Activated CD4-positive, alpha-beta memory T cell treated with anti-CD3 and anti-CD28 coated beads, Interleukin-2, amount 10 ng/mL, durations not matched to agents 7 days and 5 days (primary cell): ENCODE measurements at places on chromosomes 2 and 18. TPM values are rescaled to one million over a fixed set of nuclear protein-coding genes. Genes with fewer than 3 reads are reported as not detected.

- no peak overlapping the region for H3K27ac ChIP-seq
- no peak overlapping the region for H3K4me3 ChIP-seq
- no peaks in the 10 kb centered on the region for H3K4me1 ChIP-seq
- no peaks in the 10 kb centered on the region for H3K27me3 ChIP-seq
- DNase-seq = no peak
Observed at GRCh38 chr2:209331291-209331844, 92.5 kb upstream of the MAP2 start.

- peak; percentile 65 for DNase-seq
- peaks cover 21% of the 10 kb centered on the region for H3K36me3 ChIP-seq
- H3K27me3 ChIP-seq = peaks cover 6% of the 10 kb centered on the region
Observed at GRCh38 chr2:12514631-12515437, 201.9 kb upstream of the TRIB2 start.

KIAA2012 gene
- not detected for total RNA-seq

IL36A gene
- total RNA-seq = not detected

- H3K27ac ChIP-seq = no peak overlapping the region
- H3K36me3 ChIP-seq = no peaks in the 10 kb centered on the region
- no peak overlapping the region for H3K4me3 ChIP-seq
- no peaks in the 10 kb centered on the region for H3K4me1 ChIP-seq
- H3K27me3 ChIP-seq = no peaks in the 10 kb centered on the region
Observed at GRCh38 chr2:18309627-18310026, 250.8 kb downstream of the RDH14 start.

CCNYL1 gene
- total RNA-seq = 6.1 TPM

OTOS gene
- total RNA-seq = not detected

GRCh38 chr2:222290736-222291484, 7.9 kb downstream of the PAX3 start:
- peaks cover 91% of the 10 kb centered on the region for H3K27me3 ChIP-seq
- DNase-seq = no peak
- H3K4me1 ChIP-seq = peaks cover 14% of the 10 kb centered on the region
- H3K27ac ChIP-seq = no peak overlapping the region
- no peak overlapping the region for H3K4me3 ChIP-seq

SCG2 gene
- total RNA-seq = not detected

DNA sequence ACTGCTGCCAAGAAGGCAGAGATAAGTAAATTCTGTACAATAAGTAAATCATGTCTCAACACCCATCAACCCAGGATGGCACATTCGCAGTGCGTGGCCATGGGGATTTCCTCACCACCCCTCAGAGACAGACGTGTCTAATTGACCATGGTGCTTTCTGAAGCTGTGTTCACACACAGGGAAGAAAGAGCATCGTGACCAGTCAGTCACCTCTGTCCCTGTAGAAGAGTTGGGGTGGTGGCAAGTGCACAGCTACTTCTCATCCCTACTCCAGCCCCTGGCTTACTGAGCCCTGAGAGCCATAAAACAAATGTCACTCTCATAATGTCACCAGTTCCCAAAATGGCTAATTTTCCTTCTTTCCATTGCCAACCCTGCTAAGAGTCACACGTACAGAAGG, 31.3 kb upstream of the MLPH start:
- H3K4me1 ChIP-seq = peaks cover 9% of the 10 kb centered on the region
- H3K36me3 ChIP-seq = peaks cover 4% of the 10 kb centered on the region
- no peak overlapping the region for H3K27ac ChIP-seq
- peaks cover 2% of the 10 kb centered on the region for H3K27me3 ChIP-seq
- no peak for DNase-seq

DNA sequence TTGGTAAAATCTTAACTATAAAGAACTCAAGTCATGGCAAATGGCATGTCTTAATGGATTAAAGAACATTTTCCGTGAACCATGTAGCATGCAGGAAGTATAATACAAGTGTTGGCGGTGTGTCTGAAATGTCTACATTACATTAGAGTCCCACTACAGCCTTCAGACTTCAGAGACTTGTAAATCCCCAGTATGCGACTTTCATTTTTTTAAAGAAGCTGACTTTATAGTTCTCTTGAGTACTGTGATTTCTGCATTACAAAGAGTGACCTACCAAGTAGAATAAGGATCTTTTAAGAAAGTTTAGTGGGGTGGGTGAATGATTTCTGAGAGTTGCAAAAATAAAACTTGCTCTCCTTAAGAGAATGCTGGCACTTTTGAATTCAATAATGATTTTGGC, 140.7 kb upstream of the FN1 start:
- H3K27me3 ChIP-seq = peaks cover 3% of the 10 kb centered on the region
- DNase-seq = no peak
- H3K4me1 ChIP-seq = no peaks in the 10 kb centered on the region

- peaks cover 14% of the 10 kb centered on the region for H3K4me1 ChIP-seq
- no peak for DNase-seq
- H3K36me3 ChIP-seq = peaks cover 43% of the 10 kb centered on the region
- no peak overlapping the region for H3K27ac ChIP-seq
- no peak overlapping the region for H3K4me3 ChIP-seq
- H3K27me3 ChIP-seq = no peaks in the 10 kb centered on the region
Observed at GRCh38 chr2:9467687-9468086, 6.7 kb upstream of the IAH1 start.

MALL gene
- total RNA-seq = not detected

LPIN2 gene
- total RNA-seq = 78.4 TPM

- no peak overlapping the region for H3K27ac ChIP-seq
- no peak for DNase-seq
- no peaks in the 10 kb centered on the region for H3K4me1 ChIP-seq
- H3K27me3 ChIP-seq = no peaks in the 10 kb centered on the region
Observed at GRCh38 chr2:139917690-139918384, 1137.6 kb upstream of the NXPH2 start.

CCDC138 gene
- total RNA-seq = 9.1 TPM

- no peaks in the 10 kb centered on the region for H3K27me3 ChIP-seq
- no peak for DNase-seq
- H3K4me3 ChIP-seq = no peak overlapping the region
- H3K4me1 ChIP-seq = peaks cover 3% of the 10 kb centered on the region
- no peak overlapping the region for H3K27ac ChIP-seq
Observed at GRCh38 chr2:148917431-148917830, 42.4 kb downstream of the KIF5C start.

PCARE gene
- total RNA-seq = not detected

SCYGR4 gene
- not detected for total RNA-seq

- H3K27me3 ChIP-seq = no peaks in the 10 kb centered on the region
- no peaks in the 10 kb centered on the region for H3K36me3 ChIP-seq
- no peak for DNase-seq
- H3K4me1 ChIP-seq = no peaks in the 10 kb centered on the region
Observed at GRCh38 chr2:129798301-129798581, 181.2 kb upstream of the RAB6C start.

DNA sequence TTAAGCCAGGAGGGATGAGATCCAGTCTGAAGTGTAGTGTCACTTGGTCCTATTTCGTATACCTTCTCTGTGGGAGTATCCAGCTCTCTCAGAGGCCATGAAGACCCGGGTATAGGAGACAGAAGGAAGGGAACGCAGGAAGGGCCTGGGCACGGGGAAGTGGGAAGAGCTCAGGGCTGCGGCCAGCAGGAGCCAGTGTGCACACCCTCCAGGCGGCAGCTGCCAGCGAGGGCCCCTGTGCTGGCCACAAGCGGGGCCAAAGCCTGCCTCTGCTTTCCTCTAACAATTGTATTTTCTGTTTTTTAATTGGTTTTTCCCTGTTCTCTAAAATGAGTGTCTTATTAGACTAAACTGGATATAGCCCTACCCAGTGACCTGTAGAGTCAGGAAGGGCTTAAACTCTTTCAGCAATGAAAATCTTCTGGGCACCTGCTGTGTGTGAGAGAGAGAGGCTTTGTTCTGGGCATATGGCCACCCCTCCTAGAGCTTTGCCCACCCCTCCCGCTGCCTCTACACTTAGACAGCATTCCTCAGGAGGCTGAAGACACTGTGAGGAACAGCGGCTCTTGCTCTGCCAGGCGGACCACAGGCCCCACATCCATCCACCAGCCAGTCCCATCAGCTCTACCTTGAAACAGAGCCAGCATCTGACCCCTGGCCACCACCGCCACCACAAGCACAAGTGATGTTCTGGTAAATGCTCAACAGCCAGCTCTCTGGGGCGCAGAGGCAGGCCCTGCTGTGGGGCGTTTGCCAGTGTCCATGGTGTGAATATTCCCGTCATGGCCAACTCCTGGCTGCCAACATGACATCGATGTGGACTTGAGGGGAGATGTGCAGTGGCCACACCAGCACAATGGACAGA, 9.5 kb downstream of the GPR17 start:
- H3K4me1 ChIP-seq = no peaks in the 10 kb centered on the region
- peaks cover 3% of the 10 kb centered on the region for H3K27me3 ChIP-seq
- no peak overlapping the region for H3K4me3 ChIP-seq
- no peak for DNase-seq

THSD7B gene
- total RNA-seq = not detected

DNA sequence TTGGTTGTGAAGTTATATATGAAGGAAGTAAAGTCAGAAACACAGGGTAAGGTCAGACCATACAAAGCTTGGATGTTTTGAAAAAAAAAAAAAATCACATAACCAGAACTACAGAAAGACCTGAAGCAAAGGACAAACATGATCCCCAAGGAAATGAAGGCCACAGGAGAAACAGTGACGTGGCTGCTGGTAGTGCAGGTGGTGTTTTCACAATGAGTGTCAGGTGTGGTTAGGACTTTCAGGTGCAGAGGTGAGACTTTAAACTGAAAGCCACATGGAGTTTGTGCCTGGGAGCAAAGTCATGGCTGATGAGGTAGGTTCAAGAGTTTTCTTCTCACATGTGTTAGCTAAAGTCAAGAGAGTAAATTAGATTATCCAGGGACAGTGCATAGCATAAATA, 270.7 kb downstream of the PIEZO2 start:
- H3K27ac ChIP-seq = no peak overlapping the region
- H3K4me1 ChIP-seq = no peaks in the 10 kb centered on the region
- no peak for DNase-seq
- H3K27me3 ChIP-seq = no peaks in the 10 kb centered on the region

DNA sequence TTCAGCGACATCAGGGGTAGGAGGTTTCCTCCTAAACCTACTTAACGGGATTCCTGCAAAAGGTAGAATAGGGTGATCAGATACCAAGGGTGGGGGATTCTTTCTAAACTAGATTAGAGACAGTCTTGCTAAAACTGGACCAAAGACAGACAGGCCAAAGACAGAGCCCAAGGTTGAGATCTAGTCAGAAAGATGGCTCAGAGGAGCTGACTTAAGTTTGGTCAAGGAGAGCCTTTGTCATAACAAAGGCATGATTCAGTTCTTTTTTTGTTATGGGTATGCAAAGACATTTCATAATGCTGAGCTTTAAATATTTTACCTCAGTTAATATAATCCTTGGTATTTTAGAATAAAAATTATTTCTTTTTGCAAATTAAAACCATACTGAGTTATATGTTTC, 17.8 kb upstream of the GPR75 start:
- no peak for DNase-seq
- no peak overlapping the region for H3K27ac ChIP-seq
- no peak overlapping the region for H3K4me3 ChIP-seq
- H3K36me3 ChIP-seq = peaks cover 50% of the 10 kb centered on the region
- no peaks in the 10 kb centered on the region for H3K27me3 ChIP-seq
- H3K4me1 ChIP-seq = no peaks in the 10 kb centered on the region

MGAT4A gene
- 80.6 TPM for total RNA-seq

REG3A gene
- total RNA-seq = not detected

DNA sequence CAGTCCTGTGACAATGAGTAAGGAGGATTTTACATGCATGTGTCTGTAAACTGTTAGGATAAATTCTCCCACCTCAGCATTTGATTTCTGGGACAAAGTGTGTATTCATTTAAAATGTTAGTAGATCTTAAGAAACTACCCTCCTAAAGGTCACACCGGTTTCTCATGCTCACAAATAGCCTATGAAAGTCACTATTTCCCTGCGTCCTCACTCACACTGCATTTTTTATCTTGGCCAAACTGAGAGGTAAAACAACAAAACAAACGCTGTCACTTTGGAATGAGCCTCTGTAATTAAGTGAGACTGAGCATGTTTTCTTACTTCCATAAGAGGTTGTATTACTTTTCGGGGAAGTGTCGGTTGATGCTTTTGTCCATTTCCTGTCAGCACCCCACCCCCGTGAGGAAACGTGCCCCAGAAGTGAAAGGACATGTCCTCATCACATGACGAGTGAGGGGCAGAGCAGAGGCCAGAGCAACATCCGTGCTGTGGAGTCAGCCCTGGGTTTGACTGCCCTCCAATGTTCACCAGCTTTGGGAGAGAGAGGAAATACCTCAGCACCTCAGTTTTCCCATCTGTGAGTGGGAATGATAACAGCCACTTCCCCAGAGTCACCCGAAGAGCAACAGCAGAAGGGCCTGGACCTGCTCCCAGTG, 3.1 kb downstream of the GYPC start:
- no peaks in the 10 kb centered on the region for H3K27me3 ChIP-seq
- H3K4me1 ChIP-seq = peaks cover 73% of the 10 kb centered on the region
- peak overlapping the region; percentile 93 for H3K27ac ChIP-seq
- peak overlapping the region; percentile 71 for H3K4me3 ChIP-seq

DNA sequence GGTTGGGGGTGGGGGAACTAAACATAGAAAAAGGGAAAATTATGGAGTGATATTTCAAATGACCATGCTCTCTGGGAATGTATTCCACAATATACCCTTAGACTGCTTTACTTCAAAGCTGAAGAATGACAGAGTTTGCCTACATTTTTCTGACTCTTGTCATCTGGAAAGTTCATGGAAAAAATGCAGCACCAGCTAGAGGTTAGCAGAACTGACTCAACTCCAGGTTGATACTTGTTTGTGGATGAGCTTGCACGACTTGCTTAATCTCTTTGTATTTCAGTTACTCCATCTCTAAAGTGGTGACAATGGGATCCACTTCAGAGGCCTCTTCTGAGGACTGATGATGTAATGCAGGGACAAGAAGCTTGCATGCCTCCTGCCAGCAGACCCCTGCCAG, 824.0 kb upstream of the ID2 start:
- no peak for DNase-seq
- no peak overlapping the region for H3K4me3 ChIP-seq
- no peaks in the 10 kb centered on the region for H3K4me1 ChIP-seq
- H3K27ac ChIP-seq = no peak overlapping the region

GRCh38 chr18:77271576-77272481, 22.2 kb downstream of the GALR1 start:
- no peak overlapping the region for H3K27ac ChIP-seq
- H3K36me3 ChIP-seq = no peaks in the 10 kb centered on the region
- no peak overlapping the region for H3K4me3 ChIP-seq
- DNase-seq = no peak
- no peaks in the 10 kb centered on the region for H3K4me1 ChIP-seq

DCDC2C gene
- not detected for total RNA-seq

UGT1A4 gene
- total RNA-seq = not detected

ARID5A gene
- total RNA-seq = 80.0 TPM

FOXI3 gene
- total RNA-seq = not detected

GRCh38 chr2:12261986-12262680, 454.6 kb upstream of the TRIB2 start:
- peaks cover 15% of the 10 kb centered on the region for H3K4me1 ChIP-seq
- H3K36me3 ChIP-seq = no peaks in the 10 kb centered on the region
- peaks cover 4% of the 10 kb centered on the region for H3K27me3 ChIP-seq
- no peak overlapping the region for H3K27ac ChIP-seq
- H3K4me3 ChIP-seq = no peak overlapping the region

- H3K27ac ChIP-seq = no peak overlapping the region
- H3K4me1 ChIP-seq = no peaks in the 10 kb centered on the region
- H3K4me3 ChIP-seq = no peak overlapping the region
- H3K27me3 ChIP-seq = no peaks in the 10 kb centered on the region
- DNase-seq = no peak
- H3K36me3 ChIP-seq = no peaks in the 10 kb centered on the region
Observed at GRCh38 chr2:153622285-153622684, 143.7 kb upstream of the RPRM start.
